Esophagus muscularis mucosa (tissue), 4 donors: ENCODE measurements at places on chromosomes 16 and 17. TPM values are rescaled to one million over a fixed set of nuclear protein-coding genes. Genes with fewer than 3 reads are reported as not detected.

- DNase-seq: no peak
These were observed 4.2 kb downstream of the PLD6 start for GRCh38 chr17:17201907-17202306.

GRCh38 chr17:74749279-74750038 is 1.0 kb downstream of the NHERF1 start:
- no peak for DNase-seq

DNA sequence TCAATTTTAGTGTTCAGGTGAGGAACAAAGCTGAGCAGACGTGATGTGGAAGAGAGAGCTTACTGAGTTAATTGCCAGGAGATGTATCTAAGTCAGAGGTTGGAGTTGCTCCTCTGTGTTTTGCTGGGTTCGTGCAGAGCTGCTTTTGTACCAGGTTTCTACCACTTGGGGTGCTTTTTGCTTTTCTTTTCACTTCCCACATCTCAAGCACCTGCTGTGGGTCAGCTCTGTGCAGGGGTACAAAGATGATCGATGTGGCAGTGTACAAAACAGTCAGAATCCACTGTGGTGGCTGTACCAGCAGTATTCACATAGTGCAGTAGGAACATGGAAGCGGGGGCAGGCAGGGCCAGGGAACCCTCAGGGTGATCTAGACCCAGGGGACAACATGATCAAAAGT is 14.8 kb downstream of the UNK start:
- DNase-seq: no peak

DNA sequence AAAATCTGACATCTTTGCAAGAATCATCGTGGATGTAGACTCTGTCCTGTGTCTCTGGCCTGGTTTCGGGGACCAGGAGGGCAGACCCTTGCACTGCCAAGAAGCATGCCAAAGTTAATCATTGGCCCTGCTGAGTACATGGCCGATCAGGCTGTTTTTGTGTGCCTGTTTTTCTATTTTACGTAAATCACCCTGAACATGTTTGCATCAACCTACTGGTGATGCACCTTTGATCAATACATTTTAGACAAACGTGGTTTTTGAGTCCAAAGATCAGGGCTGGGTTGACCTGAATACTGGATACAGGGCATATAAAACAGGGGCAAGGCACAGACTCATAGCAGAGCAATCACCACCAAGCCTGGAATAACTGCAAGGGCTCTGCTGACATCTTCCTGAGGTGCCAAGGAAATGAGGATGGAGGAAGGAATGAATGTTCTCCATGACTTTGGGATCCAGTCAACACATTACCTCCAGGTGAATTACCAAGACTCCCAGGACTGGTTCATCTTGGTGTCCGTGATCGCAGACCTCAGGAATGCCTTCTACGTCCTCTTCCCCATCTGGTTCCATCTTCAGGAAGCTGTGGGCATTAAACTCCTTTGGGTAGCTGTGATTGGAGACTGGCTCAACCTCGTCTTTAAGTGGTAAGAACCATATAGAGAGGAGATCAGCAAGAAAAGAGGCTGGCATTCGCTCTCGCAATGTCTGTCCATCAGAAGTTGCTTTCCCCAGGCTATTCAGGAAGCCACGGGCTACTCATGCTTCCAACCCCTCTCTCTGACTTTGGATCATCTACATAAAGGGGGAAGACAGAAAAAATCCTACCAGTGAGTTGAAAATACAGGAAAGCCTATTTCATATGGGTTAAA is at the start of gene G6PC1:
Gene G6PC1 (plus strand): TSS at position 340 of the 872 bp plus-strand sequence. CDS start 78 bp downstream, at position 418.
- DNase-seq: no peak

GRCh38 chr17:79803997-79804855 is 7.3 kb upstream of the CBX8 start:
- DNase-seq: no peak

DNA sequence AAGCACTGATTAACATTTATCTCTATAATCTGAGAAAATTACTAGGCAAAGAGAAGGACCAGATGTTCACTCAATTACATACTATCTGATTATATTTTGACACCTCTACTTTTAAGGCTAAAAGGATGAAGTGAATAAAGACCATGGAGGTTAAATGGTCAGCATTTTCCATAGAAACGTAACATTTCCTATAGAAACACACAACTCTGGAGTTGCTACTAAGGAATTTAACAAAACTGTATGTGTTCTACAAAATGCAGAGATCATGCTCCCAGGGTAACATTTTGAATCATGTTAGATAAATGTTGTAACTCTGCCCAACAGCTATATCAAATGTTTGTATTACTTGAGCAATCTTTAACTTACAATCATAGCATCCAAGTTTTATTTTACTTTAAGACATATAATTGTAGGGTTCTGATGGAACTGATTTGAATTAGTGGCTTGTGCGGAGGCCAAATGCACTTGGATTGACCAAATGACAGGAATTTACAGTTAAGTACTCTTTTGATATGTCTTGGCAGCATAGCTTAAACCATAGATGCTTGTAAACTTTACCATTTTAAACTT is 97.7 kb downstream of the RPGRIP1L start:
- DNase-seq: no peak

DNA sequence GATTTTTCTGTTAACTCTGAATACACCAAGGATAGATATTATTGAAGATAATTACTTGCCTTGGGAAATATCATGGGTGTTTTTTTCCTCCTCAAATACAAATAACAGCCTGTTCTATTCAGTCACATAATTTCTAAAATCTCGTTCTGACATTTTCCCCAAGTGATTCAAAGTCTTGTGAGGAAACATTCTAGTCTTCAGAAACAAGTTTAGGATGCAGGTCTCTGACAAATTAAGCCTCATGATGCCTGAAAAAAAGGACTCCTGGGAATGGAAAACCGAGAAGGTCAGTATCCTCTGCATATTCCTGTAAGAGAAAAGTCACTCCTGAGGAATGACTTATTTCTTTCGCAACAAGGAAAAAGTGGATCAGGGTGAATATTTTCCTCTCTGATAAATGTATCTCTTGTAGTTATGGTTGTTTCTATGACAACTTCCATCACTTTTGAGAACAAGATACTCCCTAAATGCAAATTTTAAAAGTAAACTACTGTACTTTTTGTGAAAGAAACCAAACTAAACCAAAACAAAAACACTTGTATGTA is 384.6 kb downstream of the CNTNAP4 start:
- no peak for DNase-seq

- DNase-seq: no peak
These were observed 17.5 kb downstream of the CHMP6 start for GRCh38 chr17:81009136-81009535.

DNA sequence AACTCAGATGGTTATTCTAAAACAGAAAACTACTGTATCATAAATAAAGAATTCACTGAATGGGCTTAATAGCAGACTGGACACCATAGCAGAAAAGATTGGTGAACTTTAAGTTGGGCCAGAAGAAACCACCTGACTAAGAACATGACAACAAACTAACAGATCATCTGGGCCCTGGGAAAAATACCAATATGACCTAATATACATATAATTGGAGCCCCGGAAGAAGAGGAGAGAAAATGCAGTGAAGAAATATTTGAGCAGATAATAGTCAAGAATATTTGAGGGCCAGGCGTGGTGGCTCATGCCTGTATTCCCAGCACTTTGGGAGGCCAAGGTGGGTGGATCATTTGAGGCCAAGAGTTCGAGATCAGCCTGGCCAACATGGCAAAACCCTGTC is 25.5 kb upstream of the SDK2 start:
- peak; percentile 47 for DNase-seq

DNA sequence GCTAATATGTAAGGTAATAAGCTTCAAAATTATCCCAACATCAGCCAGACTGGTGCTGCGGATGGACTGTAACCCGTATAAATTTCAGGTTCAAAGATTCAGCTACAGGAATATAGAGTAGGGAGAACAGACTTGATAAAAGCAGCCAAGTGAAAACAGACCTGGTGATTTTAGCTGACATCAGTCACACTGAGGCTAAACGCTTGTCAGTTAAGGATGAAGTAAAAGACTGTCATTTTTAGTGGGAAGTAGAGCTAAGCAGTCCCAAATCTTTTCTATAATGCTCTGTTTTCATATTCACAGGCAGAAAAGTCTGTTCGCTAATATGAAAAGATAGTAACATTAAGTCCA is 35.4 kb downstream of the CMTM4 start:
- DNase-seq: no peak

- DNase-seq: no peak
These were observed 325.4 kb downstream of the SEC14L1 start for GRCh38 chr17:77466140-77466539.

DNA sequence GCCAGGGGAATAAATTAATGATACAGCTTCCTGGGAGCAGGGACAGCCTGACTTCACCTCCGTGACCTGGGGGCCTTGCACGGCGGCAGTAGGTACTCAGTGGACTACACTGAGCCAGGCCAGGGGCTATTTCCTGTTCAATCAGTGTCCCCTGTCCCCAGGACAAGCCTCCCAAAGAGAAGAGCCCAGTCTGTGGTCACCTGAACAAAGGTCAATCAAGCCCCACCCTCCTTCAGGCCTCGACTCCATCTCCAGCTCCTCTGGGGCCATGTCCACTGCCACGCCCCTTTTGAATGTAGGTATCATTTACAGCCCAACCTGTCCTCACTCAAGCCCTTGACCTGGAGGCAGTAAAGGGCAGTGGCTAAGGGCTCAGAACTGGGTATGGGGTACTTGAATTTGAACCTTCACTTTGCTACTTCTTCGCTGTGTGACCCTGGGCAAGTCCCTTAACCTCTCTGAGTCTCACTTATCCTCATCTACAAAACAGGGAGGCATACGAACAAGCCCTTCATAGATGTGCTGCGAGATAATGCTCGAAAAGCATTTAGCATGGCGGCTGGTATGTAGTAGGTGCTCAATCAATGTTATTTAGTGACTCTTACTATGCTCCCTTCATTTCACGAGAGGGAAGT is 29.0 kb downstream of the MYH11 start:
- DNase-seq: no peak

DNA sequence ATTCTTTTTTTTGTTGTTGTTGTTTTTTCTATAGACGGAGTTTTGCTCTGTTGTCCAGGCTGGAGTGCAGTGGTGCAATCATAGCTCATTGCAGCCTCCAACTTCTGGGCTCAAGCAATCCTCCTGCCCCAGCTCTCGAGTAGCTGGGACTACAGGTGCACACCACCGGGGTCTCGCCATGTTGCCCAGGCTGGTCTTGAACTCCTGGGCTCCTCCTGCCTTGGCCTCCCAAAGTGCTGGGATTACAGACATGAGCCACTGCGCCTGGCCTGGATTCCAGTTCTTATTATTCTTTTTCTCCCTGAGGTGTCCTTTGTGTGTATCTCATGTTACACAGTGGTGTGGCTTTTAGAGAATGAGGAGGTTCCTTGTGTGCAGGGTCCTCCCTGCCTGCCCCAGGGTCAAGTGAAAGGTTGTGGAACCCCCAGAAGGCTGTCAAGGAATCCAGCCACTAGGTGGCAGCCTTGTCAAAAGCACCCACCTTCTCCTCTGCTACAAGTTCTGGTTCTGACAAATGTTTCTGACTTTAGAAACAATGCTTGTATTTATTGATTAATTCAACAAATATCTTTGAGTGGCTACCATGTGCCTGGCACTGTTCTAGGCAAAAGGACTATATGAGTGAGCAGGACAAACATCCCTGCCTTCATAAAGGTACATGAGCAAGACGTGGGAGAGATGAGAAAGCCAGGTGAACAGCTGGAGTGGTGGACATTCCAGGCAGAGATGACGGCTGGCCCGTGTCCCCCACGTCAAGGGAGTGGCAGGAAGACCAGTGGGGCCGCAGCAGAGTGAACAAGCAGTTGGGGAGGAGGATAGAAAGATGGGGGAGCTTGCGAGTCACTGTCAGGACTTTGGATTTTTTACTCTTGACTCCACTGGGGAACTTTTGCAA is 112.4 kb downstream of the SPECC1 start:
- no peak for DNase-seq

DNA sequence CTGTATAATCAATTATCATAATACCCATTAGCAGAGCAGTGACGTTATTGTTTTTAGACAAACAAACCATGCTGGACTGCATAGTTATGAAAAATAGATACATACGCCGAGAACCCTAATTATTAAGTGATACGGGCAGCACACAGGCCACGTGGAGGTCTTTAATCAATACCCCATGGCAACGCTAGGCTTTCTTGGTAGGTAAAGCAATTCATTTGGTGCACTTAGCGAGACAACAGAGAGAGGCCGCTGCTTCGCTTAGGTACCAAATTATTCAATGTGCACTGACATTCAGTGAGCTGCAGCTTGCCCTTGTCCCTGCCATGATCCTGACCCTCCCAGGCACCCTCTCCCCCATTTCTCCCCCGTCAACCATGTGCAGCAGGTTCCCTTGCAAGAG is 12.9 kb downstream of the SALL1 start:
- DNase-seq: no peak

- no peak for DNase-seq
These were observed 16.9 kb downstream of the ITGAX start for GRCh38 chr16:31371619-31372484.

DNA sequence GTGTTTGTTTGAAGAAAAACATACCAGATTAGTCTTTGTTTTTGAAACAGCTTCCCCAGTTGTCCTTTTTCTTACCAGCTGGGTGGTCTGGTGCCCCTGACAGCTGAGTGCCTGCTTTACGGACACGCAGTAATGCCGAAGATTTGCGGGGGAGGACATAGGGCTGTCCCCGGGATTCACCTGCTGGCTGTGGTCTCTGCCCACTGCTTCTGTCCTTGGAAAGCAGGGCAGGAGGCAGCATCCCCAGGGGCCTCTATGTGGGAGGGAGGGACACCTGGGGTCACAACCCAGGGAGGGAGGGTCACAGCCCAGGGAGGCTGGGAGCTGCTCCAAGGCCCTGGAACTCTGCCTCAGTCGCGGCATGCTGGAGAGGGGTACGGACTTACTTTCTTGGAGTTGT is 221.7 kb downstream of the NTN1 start:
- DNase-seq: no peak

- DNase-seq: no peak
These were observed 338.5 kb downstream of the PMP22 start for GRCh38 chr17:14926526-14927122.

DNA sequence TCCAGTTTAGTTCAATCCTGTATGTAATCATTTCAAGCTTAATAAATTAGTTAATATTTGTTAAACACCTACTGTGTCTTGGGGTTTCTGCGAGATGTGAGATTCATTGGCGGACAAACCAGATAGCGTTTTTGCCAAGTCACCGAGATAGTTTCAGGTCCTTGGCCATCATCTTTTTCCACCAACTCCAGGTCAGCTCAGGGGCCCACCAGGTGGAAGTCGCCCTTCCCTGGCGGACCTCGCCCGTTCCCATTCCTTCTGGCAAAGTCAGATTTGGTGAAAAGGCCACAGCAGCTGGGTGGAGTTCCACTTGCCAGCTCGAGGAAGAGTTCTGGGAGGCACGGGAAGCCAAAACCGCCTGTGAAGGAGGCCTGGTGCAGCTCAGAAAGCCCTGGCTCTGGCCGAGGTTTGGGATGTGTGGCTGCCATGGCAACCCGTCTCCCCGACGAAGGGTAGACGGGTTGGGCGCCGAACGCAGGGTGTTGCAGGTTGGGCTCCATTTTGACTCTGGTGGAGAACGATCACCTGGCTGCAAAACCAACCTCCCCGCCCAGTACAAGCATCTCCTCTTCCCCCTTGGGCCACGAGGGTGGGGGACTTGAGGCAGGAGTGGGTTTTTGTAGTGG is 39.5 kb downstream of the CMIP start:
- DNase-seq: no peak

TBC1D16 gene
- 37.4 TPM for total RNA-seq

GNG13 gene
- not detected for total RNA-seq

GPT2 gene
- total RNA-seq: 2.9 TPM

ABCC6 gene
- total RNA-seq: 0.46 TPM

CARHSP1 gene
- 61.1 TPM for total RNA-seq

TBC1D28 gene
- not detected for total RNA-seq
